ENCODE measurements at places on chromosomes 11 and 22.

- DNase-seq = no peak
These were observed 188.3 kb upstream of the BLID start for GRCh38 chr11:122304306-122304705.

DNA sequence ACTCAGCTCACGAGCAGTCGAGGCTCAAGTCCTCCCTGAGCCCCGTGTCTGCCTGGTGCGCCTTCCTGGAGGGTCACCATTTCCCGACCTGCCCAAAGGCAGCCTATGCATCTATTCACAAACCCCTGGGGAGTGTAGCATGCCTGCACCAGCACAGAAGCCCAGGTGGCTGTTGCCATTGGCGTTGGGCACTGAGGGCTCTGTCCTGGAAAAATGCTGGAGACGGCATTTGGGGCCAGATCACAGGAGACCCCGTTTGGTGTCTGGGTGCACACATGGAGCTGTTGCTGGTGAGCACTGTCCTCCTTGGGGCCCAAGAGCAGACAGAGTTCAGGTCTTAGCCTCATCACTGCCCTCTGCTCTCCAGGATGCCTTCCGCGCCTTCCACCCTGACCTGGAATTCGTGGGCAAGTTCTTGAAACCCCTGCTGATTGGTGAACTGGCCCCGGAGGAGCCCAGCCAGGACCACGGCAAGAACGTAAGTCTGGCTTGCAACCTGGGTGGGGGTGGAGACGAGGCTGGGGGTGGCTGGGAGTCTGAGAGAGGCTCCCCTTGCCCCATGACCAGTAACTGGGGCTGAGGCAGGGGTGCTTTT, 9.4 kb downstream of the FADS2 start:
- DNase-seq = no peak

- no peak for DNase-seq
These were observed 7.2 kb downstream of the MICAL2 start for GRCh38 chr11:12117611-12118010.

DNA sequence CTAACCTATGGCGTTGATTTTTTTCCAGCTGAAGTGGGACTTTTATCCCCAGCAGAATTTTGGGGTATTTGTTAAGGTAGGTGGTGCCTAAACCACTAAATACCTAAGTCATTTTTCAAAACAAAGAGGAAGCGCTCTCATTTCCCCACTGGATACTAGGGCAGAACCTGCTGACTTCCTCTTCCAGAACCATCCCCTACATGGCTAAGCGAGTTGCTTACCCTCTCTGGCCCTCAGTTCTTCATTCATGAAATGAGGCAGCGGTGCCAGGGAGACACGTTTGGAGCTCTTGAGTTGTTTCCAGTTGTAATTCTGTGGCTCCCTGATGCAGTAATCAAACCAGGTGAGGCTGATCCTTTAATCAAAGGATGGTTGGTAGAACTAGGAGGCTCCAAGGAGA, 10.0 kb upstream of the MTMR3 start:
- DNase-seq = no peak

DNA sequence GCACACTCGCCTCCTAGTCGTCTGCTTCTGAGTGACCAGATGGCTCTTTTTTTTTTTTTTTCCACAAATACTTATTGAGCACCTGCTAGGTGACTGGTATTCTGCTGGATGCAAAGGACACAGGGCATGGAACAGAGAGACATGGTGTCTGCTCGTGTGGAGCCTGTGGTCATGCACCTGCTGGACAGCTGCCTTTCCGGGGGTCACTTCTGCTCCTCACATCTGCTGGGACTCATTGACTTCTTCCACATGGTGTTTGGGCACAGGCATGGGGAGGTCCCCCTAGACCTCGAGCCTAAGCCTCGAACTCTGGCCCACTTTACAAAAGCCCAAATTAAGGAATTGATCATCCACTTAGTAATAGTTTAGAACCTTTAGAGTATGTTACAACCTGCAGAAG, 39.5 kb upstream of the EMID1 start:
- DNase-seq = no peak

- no peak for DNase-seq
These were observed 14.2 kb downstream of the PTDSS2 start for GRCh38 chr11:464316-464715.

- no peak for DNase-seq
These were observed 303.9 kb downstream of the CASP12 start for GRCh38 chr11:104594228-104594958.

DNA sequence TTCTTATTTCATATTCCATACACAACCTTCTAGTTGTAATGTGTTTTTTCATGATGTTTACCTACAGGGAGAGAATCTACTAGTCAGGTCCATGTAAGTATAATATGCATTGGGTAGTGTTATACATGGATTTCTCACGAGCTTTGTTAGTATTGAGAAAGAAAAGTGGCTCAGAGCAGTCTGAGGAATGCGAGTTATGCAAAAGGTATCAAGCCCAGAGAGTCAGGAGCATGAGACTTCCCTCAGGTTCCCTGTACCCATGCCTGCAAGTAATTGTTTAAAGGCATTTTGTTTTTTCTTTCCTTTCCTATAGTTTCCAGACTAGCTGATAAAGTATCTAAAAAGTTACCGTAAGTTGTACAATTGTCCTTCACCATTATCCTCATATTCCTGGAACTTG, 66.1 kb downstream of the STK33 start:
- DNase-seq = no peak

GRCh38 chr22:47309946-47310345, 547.5 kb downstream of the TBC1D22A start:
- DNase-seq = no peak
